ENCODE measurements at places on chromosomes 3 and 15.

GRCh38 chr3:72473156-72473555 lies 375.1 kb downstream of the SHQ1 start:
- DNase-seq, result no peak
- no peak overlapping the region for H3K27ac ChIP-seq
- no peaks in the 10 kb centered on the region for H3K4me1 ChIP-seq
- H3K4me3 ChIP-seq, result no peak overlapping the region
- H3K36me3 ChIP-seq, result no peaks in the 10 kb centered on the region
- H3K27me3 ChIP-seq, result peaks cover 6% of the 10 kb centered on the region

GRCh38 chr3:185740133-185740532 lies 84.7 kb downstream of the IGF2BP2 start:
- no peak for DNase-seq
- H3K4me1 ChIP-seq, result peaks cover 70% of the 10 kb centered on the region
- peaks cover 2% of the 10 kb centered on the region for H3K27me3 ChIP-seq
- peaks cover 4% of the 10 kb centered on the region for H3K36me3 ChIP-seq

- no peaks in the 10 kb centered on the region for H3K36me3 ChIP-seq
- no peak overlapping the region for H3K27ac ChIP-seq
- peaks cover 7% of the 10 kb centered on the region for H3K27me3 ChIP-seq
- no peak for DNase-seq
- H3K4me1 ChIP-seq, result no peaks in the 10 kb centered on the region
These were observed 91.1 kb upstream of the RGMA start for GRCh38 chr15:93180128-93180527.

- H3K27ac ChIP-seq, result peak overlapping the region; percentile 95
- no peak for DNase-seq
- peaks cover 91% of the 10 kb centered on the region for H3K4me1 ChIP-seq
- peaks cover 33% of the 10 kb centered on the region for H3K36me3 ChIP-seq
These were observed 98.4 kb downstream of the IGF2BP2 start for GRCh38 chr3:185726254-185726967.

DNA sequence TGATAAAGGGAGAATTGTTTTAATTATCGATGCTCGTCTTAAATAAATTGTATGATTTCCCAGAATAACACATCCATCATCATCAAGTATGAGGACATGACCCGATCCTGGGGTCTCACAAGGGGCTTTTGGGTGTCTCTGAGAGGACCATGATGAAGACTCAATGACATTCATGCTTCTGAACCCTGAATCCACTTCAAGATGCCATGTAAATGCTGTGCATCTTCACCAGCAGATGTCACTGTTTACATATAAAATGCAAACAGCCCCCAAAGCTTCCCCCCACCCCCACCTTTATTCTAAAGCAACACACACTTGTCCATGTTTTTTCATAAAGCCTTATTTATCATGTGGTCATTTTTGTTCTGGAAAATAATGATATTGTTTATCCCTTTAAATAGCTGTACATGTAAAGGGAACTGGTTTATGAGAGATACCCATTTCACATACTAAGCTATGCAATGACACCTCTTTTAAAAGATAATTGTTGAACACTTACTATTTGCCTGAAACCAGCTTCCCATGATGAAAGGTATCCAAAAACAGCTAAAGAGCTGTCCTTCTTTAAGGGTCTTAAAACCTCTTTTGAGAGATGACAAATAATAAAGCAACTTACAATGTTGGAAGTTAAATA lies 69.7 kb upstream of the UBE3A start:
- peak; percentile 40 for DNase-seq
- H3K4me3 ChIP-seq, result no peak overlapping the region
- H3K27ac ChIP-seq, result no peak overlapping the region
- peaks cover 12% of the 10 kb centered on the region for H3K27me3 ChIP-seq
- H3K4me1 ChIP-seq, result peaks cover 42% of the 10 kb centered on the region
